ENCODE measurements at places on chromosomes 2 and 18.

DNA sequence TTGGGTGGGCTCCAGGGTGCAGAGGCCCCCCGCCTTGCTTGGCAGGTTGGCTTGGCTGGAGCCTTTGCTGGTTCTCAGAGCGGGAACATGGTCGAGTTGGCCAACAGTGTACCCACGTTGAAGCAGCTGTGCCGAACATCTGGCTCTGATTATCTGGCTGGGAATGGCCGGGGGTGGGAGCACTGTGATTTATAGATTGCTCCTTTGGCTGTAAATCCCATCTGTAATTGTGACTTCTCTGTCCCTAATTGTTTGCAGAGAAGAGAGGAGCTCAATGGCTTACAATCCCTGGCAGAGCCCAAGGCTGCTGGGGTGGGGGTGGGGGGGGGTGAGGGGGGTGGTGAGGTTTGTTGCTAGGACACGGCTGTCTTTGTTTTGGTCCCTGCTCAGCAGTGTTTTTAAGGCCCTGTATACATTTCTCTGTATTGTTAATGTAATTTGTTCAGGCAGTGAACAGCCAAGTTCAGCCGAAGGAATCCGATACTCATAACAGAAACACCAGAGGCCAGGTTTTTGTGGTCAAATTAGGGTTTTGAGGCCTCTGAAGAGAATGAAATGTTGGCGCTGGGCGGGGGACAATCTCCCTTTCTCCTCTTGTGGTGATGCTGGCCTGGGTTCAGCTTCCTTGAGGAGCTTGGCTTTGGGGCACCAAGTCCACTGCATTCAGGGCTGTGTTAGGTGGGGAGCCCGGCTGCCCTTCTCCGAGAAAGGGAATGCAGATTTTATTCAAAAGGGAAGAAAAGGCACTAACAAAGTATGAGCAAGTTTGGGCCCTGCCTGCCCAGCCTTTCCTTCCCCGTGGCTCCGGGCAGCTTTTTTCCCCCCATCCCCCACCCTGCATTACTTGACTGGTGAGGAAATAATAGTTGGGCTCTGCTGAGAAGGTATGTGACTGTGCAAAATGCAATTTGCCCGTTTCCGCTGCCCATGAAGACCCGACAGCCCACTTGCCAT is 82.5 kb downstream of the TCF7L1 start:
- no peak for DNase-seq

GRCh38 chr18:37440206-37440605 is 125.4 kb downstream of the CELF4 start:
- DNase-seq: no peak

DNA sequence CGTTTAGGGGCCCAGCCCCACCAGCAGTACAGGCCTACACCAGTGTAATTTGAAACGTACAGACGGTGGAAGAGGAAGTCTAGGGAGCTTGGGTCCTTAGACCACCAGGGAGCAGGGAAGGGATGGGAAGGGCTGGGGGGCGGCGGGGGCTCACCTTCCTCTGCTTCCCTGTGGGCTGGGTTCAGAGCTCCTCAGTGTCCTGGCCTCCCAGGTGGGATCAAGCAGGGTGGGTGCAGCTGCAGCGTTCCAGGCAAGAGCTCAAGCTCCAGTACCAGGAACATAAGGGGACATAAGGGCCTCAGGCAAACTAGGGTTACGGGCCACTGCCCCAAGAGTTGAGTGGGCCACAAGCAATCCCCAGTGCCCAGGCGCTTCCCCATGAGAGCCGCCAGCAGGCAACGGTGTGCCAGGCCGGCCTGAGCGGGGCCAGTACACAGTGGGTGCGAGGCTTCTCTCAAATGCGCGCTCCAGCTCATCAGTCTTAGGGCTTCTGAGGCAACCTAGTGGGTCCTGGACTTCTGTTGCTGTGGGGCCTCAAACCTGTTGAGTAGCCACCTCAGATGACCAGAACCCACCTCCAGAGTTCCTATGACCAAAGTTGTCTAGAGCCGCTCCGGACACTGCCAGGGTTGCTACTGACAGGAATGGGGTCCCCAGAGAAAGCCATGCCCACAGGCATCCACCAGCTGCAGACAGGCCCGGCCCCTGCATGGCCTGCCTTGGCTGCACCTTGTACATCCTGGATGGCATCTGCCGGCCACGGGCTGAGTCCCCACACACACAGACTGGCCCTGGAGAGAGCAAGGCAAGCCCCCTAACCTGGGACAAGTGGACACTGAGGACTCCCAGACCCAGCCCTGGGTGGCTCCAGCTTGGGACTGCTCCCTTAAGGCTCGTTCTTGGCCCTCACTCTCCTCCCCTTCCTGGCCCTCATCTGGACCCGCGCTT is 5.2 kb downstream of the ANKRD23 start:
- DNase-seq: no peak

GRCh38 chr2:15835991-15836688 is 104.2 kb upstream of the MYCN start:
- DNase-seq: no peak

DNA sequence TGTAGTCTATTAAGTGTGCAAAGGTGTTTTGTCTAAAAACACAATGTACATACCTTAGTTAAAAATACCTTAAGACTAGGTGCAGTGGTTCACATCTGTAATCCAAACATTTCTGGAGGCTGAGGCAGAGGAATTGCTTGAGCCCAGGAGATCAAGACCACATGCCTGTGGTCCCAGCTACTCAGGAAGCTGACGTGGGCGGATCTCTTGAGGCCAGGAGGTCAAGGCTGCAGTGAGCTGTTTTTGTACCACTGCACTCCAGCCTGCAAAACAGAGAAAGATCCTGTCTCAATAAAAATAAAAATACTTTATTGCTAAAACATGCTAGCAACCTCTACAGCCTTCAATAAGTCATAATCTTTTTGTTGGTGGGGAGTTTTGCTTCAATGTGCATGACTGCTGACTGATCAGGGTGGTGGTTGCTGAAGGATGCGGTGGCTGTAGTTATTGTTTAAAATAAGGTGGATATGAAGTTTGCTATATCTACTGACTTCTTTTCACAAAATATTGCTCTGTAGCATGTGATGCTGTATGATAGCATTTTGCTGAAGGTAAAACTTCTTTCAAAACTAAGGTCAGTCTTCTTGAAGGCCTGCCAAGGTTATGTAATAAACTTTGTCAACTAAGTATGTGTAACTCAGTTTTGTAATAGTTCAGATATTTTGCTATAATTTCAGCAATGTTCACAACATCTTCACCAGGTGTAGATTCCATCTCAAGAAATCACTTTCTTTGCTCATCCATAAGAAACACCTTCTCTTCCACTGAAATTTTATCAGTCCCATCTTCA is 1238.0 kb upstream of the NRXN1 start:
- DNase-seq: peak; percentile 42

GRCh38 chr2:15939854-15940660 is at the start of gene MYCN:
Gene MYCN, plus strand, starts transcription at chr2:15940550. Its CDS starts 1,515 bp downstream, at chr2:15942065.
- no peak for DNase-seq

DNA sequence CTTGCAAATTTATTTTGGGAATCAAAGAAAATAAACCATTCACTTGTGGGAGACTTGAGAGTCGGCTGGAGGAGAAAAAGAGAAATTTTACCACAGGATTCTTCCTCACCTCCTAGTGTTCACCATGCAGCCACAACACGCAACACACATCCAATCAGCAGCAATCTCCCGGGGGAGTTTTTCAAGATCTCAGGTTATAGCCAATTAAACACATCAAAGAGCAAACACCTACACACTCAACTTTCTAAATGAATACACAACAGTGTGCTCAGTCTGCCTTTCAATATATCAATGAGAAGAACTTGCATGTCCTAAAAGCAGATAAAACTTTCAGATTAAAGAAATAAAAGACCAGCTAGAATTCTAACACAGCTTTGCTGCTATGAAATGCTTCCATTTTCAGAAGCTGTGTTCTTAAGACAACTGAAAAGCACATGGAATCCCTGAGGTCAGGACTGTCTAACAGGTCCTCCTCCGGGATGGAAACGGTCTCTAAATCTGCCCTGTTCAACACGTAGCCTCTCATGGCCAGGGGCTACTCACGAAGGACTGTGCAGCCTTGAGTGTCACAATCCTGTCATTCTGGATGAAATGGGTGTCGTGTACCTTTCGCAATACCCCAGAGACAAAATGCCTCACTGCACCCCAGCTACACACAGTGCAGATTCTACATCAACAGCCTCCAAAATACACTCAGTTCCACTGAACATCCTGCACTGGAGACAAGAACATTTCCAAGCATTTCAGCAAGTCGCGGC is 84.2 kb downstream of the ZNF516 start:
- no peak for DNase-seq

- DNase-seq: no peak
Observed at GRCh38 chr2:222076973-222077690, 221.7 kb downstream of the PAX3 start.

- DNase-seq: peak; percentile 92
Observed at GRCh38 chr2:144084114-144084661, 435.7 kb downstream of the ZEB2 start.

GRCh38 chr2:24008672-24009366 is 1.1 kb upstream of the MFSD2B start:
- DNase-seq: no peak
